ENCODE measurements at places on chromosomes 7 and 10.

GRCh38 chr7:11489280-11489679, 342.7 kb downstream of the THSD7A start:
- DNase-seq = no peak

- DNase-seq = no peak
Measured at GRCh38 chr10:18364987-18365775, 225.0 kb downstream of the CACNB2 start.

DNA sequence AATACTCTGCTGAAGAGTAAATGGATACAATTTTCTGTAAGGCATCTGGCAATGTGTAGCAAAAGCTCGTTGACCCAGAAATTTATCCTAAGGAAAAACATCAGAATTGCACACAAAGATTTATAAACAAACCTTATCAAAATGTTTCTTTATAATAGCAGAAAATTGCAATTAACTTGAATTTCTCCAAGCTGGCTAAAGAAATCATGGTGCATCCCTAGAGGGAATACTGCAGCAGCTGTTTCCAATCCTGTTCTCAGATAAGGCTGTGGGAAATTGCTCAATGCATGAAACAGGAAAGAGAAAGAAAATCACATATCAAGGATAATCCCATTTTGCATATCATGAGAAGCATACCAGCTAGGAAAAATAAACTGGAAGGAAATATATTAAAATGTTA, 18.7 kb downstream of the TACR2 start:
- DNase-seq = no peak

DNA sequence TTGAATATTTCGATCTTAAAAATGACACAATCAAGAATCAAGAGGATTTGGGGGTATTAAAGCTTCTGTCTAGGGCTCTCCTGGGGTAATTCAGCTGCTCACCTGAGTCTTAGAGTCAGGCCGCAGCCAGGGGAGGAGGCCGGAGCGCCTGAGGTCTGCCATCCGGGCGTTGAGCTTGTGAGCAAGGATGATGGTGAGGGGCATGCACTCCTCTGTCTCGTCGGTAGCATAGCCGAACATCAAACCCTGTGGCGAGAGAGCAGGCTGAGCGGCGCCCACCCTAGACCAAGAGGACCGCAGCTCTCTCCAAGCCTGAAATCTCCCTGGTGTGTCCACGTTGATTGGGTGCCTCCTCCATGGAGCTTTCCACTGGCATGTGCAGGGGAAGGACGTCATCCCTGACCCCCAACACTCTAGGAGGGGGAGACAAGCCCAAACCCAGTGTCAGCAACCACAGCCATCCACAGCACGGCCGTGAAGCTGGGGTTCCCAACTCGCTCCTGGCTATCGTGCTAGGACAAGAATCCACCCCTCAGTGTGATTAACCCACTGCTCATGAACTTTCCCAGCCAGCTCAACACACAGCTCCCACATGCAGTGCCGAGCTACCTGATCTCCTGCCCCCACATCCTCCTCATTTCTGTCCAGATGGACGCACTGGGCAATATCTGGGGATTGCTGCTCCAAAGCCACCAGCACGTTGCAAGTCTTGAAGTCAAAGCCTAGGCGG, 9.2 kb downstream of the MAT1A start:
- DNase-seq = no peak

GRCh38 chr10:45040921-45041542, 40.3 kb downstream of the ZNF22 start:
- no peak for DNase-seq

GRCh38 chr7:2558629-2559282, at the start of gene IQCE:
IQCE (plus strand) TSS chr7:2558979; CDS start chr7:2559182, 203 bp downstream.
- DNase-seq = peak; percentile 92

DNA sequence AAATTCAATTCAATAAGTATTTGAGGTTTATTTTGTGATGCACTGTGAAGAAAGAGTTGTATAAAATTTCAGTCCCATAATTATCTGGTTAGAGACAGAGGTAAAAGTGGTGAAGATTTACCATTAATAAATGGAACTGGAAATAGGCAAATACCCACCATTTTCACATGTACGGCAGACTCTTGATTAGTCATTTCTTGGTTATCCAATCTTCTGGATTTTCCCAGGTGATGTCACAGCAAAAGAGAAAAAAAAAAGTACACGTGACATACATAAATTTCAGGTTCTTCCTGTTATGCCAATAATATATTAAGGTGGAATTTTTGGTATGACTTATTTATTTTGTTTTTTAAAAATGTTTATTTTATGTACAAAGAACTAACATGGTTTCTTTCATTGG, 26.8 kb downstream of the NT5C3A start:
- no peak for DNase-seq

GRCh38 chr10:107583974-107584373, 419.5 kb upstream of the SORCS1 start:
- DNase-seq = no peak

Data from CD4-positive, alpha-beta T cell treated with Interleukin-15 for 4 hours (primary cell).